ENCODE measurements at places on chromosomes 7 and 10.

DNA sequence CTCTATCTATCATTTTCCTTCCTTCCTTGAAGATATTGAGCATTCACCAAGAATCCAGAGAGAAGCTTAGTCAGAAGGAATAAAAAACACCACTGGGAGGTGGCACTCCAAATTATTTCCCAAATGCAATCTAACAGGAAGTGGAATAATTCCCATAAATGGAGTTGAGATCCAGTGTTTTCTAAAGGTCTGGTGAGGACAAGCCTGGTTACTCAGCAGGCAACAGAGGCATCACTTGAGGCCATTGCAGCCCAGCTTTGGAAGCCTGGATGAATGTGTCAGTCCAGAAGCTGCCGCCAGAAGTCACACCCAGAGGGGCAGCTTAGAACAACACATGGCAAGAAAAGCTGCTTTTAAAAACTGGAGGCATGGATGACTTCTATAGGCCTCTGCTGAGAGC is 288.9 kb upstream of the KLF6 start:
- no peak for DNase-seq

- no peak for DNase-seq
Observed at GRCh38 chr10:66550351-66550750, 375.5 kb upstream of the LRRTM3 start.

DNA sequence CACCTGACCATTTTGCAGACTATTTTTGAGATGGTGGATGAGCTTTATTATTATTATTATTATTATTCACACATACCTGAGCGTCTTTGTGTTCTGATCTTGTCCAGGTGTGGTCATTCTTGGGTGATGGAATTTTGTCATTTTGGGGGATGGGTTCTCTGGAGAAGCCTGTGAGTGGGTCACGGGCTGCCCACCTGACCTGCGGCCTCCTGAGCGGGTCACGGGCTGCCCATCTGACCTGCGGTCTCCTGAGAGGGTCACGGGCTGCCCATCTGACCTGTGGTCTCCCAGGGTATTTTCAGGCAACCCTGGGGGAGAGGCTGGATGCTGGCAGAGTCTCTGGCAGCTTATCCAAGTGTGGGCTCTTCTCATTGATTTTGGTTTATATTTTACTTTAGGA is 7.3 kb downstream of the SCART1 start:
- DNase-seq = no peak

- DNase-seq = no peak
Observed at GRCh38 chr7:2619116-2619515, 12.7 kb upstream of the TTYH3 start.

GRCh38 chr7:94064541-94065191 is 60.5 kb upstream of the BET1 start:
- no peak for DNase-seq

DNA sequence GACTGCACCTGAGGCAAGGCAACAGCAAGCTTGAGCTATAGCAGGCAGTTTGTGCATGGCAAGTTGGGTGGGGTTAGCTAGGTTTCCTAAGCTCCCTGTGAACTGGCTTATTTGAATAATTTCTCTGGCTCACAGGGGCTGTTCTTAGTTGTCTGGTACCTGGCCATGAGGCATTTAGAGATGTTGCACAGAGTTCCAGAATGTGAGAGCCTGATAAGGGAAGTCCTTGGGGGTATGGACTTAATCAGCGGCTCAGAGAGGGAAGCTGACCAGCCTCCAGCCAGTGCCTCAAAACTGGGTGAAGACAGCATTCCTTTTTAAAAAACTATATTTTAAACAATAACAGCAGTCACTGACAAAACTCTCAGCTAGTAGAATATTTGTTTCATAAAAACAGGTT is 307.4 kb downstream of the FZD1 start:
- DNase-seq = no peak

GRCh38 chr7:101299511-101300464 is 21.8 kb downstream of the IFT22 start:
- DNase-seq = no peak

GRCh38 chr7:111438369-111439289 is 123.7 kb downstream of the IMMP2L start:
- DNase-seq = no peak

GRCh38 chr10:26854524-26854923 is 6.2 kb downstream of the ABI1 start:
- no peak for DNase-seq

- DNase-seq = no peak
Observed at GRCh38 chr10:122234416-122234815, 36.7 kb upstream of the BTBD16 start.

DNA sequence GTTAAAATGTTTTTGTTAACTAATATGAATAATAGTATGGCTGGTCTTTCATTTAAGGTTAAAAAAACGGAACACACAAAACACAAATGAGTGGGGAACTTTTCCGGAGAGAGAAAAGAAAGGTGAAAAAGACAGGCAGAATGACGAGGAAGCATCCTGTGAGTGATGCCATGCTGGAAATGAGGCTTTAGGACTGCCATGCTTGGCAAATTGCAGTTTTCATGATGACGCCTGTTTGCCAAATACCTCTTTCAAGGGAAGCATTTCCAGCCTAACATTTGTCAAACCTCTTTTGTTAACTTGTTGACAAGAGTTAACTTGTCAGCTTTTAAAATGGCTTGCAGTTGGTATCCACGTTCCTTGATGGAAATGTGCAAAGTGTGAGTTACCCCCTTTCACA is 127.5 kb downstream of the RSU1 start:
- DNase-seq = no peak

DNA sequence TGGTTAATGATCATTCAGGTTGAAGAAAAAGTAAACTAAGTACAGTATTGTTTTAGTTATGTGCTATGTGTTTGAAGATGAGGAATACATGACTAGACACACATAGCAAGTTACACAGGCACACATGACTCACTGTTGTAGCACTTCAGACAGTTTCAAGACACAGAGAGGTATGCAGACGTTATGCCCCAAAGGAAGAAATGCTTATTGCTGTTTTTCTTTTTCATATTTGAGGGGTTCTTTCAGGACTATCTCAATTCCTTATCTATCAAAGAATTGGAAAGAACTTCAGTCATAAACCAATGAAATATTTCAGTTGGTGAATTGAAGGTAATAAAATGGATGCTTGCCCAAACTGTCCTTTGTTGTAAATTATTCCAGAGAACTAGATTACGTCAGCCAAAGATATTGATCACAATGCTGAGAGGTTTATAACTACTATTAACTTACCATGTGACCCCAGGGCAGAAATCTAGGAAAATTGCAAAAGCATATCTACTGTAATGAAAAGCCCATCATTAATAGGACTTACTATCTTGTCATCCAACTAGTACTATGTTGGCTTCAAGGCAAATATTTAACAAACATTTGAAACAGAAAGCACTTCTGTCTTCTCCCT is 61.2 kb upstream of the CAPZA2 start:
- DNase-seq = no peak

DNA sequence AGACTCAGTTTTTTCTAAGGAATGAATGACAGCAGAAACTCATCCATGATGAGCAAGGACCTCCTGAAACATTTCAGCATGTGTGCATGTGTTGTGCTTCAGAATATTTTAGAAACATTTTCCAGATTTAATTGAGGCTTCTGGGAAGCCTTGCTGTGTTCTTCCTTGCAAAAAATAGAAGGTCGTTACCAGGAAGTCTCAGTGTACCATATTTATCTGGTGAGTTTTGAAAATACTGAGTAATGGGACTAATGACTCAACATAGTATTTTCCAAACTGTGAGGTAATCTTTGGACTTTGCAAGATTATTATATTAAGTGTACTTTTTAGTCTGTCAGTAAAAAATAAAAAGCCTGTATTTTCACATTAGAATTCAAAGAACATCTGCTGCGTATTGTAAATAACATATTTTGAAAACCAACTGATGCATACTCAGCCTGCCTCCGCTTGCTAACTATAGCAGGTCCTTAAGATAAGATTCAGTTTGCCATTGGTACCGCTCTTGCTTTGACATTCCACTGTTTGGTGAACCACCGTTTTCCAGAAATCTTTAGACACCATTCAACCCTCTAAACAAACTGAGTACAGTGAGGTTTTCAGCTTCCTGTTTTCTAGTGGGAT is 739.6 kb upstream of the GALNT17 start:
- DNase-seq = no peak

- peak; percentile 53 for DNase-seq
Observed at GRCh38 chr7:128863433-128863989, 855 bp downstream of the ATP6V1F start.

GRCh38 chr7:32500922-32501341 is 5.6 kb downstream of the AVL9 start:
- no peak for DNase-seq

- no peak for DNase-seq
Observed at GRCh38 chr7:127751490-127752448, 99.8 kb downstream of the SND1 start.

- DNase-seq = no peak
Observed at GRCh38 chr7:55296070-55296469, 69.1 kb upstream of the LANCL2 start.

- no peak for DNase-seq
Observed at GRCh38 chr7:134766779-134767519, 12.5 kb upstream of the CALD1 start.

DNA sequence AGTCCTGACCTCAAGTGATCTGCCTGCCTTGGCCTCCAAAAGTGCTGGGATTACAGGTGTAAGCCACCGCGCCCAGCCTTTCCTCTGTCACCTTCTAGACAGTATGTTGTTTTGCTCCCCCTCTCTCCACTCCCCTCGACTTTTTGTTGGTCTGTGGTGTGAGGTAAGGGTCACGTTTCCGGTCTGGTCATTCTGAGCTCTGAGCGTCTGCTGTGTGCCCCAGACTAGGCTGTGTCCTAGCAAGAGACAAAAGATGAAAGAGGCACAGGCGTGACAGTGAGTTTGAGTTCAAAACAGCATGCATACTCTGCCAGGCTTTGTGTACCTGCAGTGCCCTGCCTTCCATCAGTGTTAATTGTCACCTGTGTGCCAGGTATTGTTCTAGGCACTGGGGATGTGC is 87.4 kb upstream of the PPIF start:
- no peak for DNase-seq

DNA sequence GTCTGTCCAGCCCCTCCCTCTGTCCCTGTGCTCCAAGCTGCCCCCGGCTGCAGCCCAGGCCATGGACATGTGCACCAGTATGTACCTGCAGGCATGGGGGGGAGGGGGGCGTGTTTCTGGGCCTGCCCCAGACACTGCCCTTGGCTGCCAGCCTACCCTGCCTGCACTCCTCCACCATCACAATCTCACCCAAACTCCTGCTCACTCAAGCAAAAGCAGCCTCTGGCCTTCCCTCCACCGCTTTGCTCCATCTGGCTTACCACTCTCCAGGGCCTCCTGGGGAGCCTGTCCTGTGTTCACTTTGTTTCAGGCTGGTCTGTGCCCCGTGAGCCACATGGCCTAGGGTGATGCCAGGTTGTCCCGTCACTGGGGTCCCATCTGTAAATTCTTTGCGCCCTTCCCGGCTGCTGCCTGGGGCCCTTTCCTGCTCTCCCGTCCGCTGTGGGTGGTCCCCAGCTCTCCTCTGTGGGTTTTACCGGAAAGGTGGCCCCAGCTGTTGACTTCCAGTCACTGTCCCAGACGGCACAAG is 33.3 kb upstream of the PPIF start:
- no peak for DNase-seq

DNA sequence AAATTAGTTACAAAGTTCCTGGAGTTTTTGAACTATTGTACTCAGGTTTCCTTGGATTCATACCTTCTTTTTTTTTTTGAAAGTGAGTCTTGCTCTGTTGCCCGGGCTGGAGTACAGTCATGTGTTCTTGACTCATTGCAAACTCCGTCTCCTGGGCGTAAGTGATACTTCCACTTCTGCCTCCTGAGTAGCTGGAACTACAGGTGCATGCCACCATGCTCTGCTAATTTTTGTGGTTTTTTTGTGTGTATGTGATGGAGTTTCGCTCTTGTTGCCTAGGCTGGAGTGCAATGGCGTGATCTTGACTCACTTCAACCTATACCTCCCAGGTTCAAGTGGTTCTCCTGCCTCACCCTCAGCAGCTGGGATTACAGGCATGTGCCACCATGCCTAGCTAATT is 22.3 kb downstream of the MCM10 start:
- DNase-seq = no peak

- DNase-seq = no peak
Observed at GRCh38 chr7:43844257-43844656, 25.1 kb downstream of the MRPS24 start.

GRCh38 chr10:63664341-63664885 is 143.2 kb downstream of the REEP3 start:
- no peak for DNase-seq

- DNase-seq = no peak
Observed at GRCh38 chr7:30068117-30068516, 39.9 kb downstream of the PLEKHA8 start.

- DNase-seq = no peak
Observed at GRCh38 chr7:77561352-77561751, 24.3 kb downstream of the PTPN12 start.

DNA sequence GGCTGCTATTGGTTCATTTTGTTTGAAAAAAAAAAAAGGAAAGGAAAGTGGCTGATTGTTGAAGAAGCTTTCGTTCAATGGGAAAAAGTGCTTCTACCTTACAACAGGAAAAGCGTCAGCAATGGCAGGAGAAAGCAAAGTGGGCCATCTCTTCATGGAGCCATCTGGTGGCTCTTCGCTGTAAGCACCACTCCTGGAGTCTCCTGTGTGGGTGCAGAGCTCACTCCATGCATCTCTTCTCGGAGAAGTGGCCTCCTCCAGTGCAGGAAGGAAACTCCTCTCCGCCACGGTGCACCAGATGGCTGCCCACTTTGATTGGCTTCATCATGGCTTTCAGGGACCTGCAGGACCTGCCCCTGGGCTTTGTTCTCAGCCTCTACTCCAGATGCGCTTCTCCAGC is 250.9 kb downstream of the PTEN start:
- peak; percentile 25 for DNase-seq

DNA sequence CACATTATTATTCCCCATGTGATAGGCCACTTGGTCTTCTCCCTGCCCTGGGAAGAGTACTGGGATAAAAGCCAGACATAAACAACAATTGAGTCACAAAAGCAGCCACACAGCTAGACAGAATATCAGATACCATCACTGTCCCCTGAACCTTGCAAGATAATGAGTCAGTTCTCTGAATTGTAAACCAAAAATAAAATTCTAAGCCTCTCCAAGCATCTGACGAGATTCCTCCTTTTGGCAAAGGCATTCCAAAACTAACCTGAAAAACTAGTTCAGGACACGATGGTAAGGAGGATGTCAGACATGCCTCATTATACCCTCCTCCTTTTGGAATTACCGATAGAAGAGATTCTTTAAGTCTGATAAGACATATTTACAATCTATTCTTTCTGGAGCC is 450.7 kb downstream of the HTR7 start:
- DNase-seq = no peak

GRCh38 chr10:114083040-114083439 is 39.4 kb downstream of the ADRB1 start:
- no peak for DNase-seq

DNA sequence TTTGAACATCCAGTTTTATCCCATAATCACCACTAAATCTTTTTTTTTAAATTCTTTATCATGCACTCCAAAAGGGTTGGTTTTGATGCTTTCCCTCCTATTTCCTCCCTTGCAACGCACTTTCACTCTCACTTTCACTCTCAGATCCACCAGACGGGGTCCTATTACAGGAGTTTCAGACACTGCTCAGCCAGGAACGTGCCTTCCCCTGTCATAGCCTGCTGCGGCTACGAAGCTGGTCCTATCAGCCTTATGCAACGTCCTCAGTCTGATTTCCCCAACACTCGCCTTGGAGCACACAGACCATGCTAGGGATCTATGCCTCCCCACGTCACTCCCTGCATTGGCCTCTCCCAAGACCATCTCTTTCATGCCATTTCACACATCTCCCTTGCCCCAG is 23.4 kb downstream of the ZPBP start:
- DNase-seq = no peak
